Foreskin keratinocyte (primary cell): ENCODE measurements at places on chromosomes 6 and 20. TPM values are rescaled to one million over a fixed set of nuclear protein-coding genes. Genes with fewer than 3 reads are reported as not detected.

GRCh38 chr6:42417641-42418112 lies 34.0 kb downstream of the TRERF1 start:
- DNase-seq = no peak

GRCh38 chr20:41181567-41181966 lies 44.2 kb downstream of the PLCG1 start:
- DNase-seq = no peak

- no peak for DNase-seq
Measured at GRCh38 chr6:7970616-7971015, 60.0 kb upstream of the TXNDC5 start.

GHRH gene
- total RNA-seq = not detected in 2 replicates

PRL gene
- not detected in 2 replicates for total RNA-seq

GRCh38 chr6:35674594-35674993 lies 14.1 kb downstream of the FKBP5 start:
- no peak for DNase-seq
